LHCN-M2 (cell line): ENCODE measurements at places on chromosomes 7 and 10. TPM values are rescaled to one million over a fixed set of nuclear protein-coding genes. Genes with fewer than 3 reads are reported as not detected.

GPR22 gene
- not detected in 2 replicates for total RNA-seq

ESYT2 gene
- 118 and 164 TPM in 2 replicates for total RNA-seq

NKX1-2 gene
- total RNA-seq = not detected in 2 replicates

PNLIPRP3 gene
- 0.06 TPM in 1 of 2 replicates, not detected in the other for total RNA-seq

HOXA10 gene
- total RNA-seq = 12.8 and 13.2 TPM in 2 replicates

LRRC18 gene
- total RNA-seq = not detected in 2 replicates

EPO gene
- 0.11 TPM in 1 of 2 replicates, not detected in the other for total RNA-seq

LFNG gene
- 15.2 and 15.7 TPM in 2 replicates for total RNA-seq

LRRN3 gene
- 0.64 and 0.69 TPM in 2 replicates for total RNA-seq

TMEM270 gene
- not detected in 2 replicates for total RNA-seq

TFR2 gene
- 1.3 TPM in 2 replicates for total RNA-seq

SLC26A3 gene
- total RNA-seq = not detected in 2 replicates

PON1 gene
- total RNA-seq = 0.75 TPM in 1 of 2 replicates, not detected in the other

NKX2-3 gene
- total RNA-seq = 0.19 TPM in 1 of 2 replicates, not detected in the other

KEL gene
- 0.23 TPM in 1 of 2 replicates, not detected in the other for total RNA-seq

ZPBP gene
- total RNA-seq = not detected in 2 replicates

ACTR1A gene
- 139 and 159 TPM in 2 replicates for total RNA-seq

SPAG6 gene
- total RNA-seq = not detected in 2 replicates

RBP4 gene
- total RNA-seq = 0.17 and 0.32 TPM in 2 replicates

DHTKD1 gene
- total RNA-seq = 8.8 and 10.1 TPM in 2 replicates

GIMAP1 gene
- total RNA-seq = not detected in 2 replicates
